ENCODE measurements at places on chromosomes 13 and 19.

- DNase-seq = no peak
These were observed 11.1 kb downstream of the FTL start for GRCh38 chr19:48975947-48976847.

DNA sequence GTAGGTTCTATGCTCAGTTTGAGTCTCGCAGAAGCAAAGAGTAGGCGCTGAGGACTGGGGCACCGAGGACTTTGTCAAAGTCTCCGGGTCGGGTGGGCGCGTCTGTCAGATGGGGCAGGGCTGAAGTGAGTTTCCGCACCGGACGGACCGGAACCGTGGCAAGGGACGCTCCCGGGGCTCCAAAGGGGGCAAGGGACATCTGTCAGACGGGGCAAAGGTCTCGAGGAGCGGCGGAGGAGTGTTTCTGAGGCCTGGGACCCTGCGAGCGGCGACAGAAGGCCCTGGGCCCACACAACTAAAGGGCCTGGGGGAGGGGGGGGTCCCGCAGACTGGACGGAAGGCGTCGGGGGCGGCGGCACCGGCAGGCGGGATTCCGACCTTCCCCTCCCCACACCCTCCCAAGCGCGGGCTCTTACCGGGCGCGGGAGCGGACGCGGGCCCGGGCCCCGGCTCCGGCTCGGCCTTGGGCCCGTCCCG lies 13.3 kb upstream of the AKAP8L start:
- DNase-seq = no peak

GRCh38 chr19:45528744-45529419 lies 21.6 kb downstream of the VASP start:
- DNase-seq = no peak

GRCh38 chr19:2421581-2422306 lies 5.6 kb downstream of the TIMM13 start:
- no peak for DNase-seq

GRCh38 chr19:58319241-58319640 lies 7.6 kb upstream of the ZSCAN22 start:
- DNase-seq = no peak

DNA sequence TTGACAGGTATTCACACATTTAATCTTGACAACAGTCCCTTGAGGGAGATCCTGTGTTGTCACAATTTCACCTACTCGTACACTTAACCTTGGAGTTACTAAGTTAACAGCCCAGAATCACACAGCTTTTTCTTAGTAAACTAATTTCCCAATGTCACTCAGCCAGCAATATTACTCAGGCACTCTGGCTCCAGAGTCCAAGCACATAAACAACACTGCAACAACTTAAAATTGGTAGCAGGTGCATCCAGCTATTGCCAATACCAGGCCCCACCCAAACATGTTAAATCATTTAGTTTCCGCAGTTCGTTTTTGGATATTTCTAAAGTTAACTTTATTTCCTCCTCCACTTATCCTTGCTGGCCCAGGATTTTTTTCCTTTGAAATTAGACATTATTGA lies 32.7 kb downstream of the LIG4 start:
- no peak for DNase-seq

- no peak for DNase-seq
These were observed 2.0 kb upstream of the APC2 start for GRCh38 chr19:1447944-1448343.

- no peak for DNase-seq
These were observed 14.2 kb upstream of the LATS2 start for GRCh38 chr13:21075379-21076249.

GRCh38 chr19:51402117-51402516 lies 11.7 kb upstream of the C19orf84 start:
- no peak for DNase-seq

DNA sequence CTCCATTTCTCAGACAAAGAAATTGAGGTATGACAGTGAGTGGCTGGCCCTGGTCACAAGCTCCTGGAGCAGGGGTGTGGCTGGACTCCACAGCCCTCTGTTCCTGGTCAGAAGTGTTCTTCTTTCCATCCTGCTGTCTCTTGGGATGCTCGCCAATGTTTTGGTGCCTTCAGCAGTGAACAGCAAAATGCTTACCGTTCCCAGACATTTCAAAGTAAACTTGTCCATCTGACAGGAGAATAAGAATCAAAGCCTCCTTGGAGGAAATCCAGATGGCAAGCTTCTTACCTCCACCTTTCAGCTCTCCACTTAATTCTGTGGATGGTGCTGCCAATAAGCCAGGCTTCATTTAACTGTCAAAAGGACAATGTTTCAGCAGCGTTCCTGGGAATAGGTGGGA lies 954.1 kb downstream of the UQCRFS1 start:
- no peak for DNase-seq

DNA sequence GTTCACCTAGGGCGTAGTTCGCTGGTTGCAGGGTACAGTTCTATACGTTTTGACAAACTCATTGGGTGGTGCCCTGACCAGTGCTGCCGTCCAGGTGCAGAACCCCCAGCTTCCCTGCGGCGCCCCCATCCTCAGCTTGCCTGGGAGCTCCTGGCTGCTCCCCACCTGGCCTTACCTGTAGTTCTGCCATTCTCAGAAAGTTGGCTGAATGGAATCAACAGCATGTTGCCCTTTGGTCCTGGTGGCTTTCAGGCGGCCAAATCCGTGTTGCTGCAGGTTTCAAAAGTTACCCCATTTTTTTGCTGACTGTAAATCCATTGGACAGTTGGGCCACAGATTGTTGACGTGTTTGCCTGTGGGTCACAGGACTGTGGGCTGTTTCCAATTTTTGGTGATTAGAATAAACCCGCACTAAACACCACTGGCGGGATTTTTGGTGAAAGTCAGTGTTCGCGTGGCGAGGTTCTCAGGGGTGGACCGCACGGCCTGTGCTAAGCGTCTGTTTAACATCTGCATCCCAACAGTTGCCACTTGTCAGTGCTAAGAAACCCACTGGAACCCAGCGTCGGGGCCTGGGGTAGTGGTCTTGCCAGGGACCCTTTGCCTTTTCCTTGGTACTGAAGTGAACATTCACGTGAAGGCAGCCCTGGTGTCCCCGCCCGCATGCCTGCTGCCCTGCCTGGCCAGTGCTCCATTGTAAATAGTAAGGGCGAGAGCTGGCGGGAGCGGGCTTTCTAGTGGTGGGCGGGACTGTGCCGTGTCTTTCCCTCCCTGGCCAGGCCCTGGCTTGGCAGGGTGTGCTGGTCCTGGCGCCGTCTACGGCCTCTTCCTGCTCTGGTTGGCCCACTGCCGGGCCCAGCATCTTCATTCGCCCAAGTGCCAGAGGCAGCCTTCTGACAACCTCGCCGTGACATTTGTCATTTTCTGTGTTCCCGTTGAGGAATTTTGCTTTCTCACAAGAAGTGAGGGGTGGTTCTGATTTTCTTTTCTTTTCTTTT lies 3.3 kb downstream of the DOT1L start:
- no peak for DNase-seq

DNA sequence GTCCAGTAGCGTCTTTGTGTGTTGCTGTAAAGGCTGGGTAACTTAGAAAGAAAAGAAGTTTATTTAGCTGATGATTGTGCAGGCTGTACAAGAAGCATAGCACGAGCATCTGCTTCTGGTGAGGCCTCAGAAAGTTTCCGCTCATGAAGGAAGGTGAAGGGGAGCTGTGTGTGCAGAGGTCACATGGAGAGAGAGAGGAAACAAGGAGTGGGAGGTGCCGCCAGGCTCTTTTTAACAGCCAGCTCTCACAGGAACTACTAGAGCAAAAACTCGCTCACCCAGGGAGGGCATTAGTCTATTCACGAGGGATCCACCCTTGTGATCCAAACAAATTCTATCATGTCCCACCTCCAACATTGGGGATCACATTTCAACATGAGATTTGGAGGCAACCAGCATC lies 99.8 kb downstream of the GPR12 start:
- DNase-seq = no peak

- DNase-seq = no peak
These were observed 2.6 kb upstream of the PRKCG start for GRCh38 chr19:53879140-53880081.

GRCh38 chr19:42325896-42326771 lies 699 bp downstream of the MEGF8 start:
- DNase-seq = no peak

DNA sequence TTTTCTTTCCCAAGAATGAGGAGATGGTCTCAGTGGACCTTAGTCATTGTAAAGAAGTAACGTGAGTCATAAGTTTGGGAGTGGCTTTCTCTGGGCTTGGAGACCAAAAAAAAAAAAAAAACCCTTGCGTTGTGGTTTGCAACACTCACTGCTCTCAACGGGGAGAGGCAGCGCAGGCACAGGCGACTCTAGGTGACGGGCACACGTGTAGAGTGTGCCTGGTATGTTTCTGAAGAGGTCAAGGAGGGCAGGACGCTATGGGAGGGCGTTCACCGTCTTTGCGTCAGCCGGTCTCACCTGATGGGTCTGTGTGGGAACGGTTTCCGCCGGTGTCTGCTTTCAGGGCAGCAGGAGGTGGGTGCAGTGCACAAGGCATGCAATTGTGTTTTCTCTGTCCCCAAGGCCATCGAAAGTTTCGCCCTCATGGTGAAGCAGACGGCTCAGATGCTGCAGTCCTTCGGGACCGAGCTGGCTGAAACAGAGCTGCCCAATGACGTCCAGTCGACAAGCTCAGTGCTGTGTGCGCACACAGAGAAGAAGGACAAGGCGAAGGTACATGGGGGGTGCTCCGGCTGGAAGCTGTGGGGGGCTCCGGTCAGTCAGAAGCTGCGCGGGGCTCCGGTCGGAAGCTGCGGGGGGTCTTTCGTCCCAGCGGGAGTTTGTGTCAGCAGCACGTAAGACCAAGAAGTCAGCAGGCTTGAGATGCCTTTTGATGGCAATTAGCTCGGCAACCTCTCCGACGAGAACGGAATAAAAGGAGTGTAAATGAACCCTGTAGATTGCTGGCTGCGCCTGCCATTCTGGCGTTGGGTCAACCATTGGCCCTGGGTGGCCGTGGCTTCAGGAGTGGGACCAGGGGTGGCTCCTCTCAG lies 40.8 kb upstream of the F7 start:
- peak; percentile 56 for DNase-seq

- no peak for DNase-seq
These were observed 16.2 kb downstream of the LMTK3 start for GRCh38 chr19:48495396-48495795.

GRCh38 chr13:91620670-91621141 lies 222.3 kb downstream of the GPC5 start:
- no peak for DNase-seq

GRCh38 chr19:42165146-42165545 lies 32.9 kb upstream of the POU2F2 start:
- DNase-seq = no peak

Measured in HS-5 (cell line).